ENCODE measurements at places on chromosomes 1 and 21. TPM values are rescaled to one million over a fixed set of nuclear protein-coding genes. Genes with fewer than 3 reads are reported as not detected.

DNA sequence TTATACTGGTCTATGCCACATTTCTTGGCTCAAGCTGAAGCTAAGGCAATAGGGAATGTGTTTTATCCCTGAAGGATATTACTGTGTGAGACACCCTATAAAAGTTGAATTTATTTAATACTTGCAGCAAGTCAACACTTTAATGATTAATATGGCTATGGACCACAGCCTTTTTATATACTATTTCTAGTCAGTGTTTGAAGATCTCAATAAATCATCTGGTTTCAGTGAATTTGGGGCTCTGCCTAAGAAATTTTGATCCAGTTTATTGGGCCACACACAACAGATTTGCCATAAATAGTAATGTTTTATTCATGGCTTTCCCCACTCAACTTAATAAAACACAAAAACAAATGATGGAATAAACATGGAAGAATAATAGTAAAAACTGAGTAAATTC, 698.3 kb downstream of the ADGRL2 start:
- DNase-seq: no peak

DNA sequence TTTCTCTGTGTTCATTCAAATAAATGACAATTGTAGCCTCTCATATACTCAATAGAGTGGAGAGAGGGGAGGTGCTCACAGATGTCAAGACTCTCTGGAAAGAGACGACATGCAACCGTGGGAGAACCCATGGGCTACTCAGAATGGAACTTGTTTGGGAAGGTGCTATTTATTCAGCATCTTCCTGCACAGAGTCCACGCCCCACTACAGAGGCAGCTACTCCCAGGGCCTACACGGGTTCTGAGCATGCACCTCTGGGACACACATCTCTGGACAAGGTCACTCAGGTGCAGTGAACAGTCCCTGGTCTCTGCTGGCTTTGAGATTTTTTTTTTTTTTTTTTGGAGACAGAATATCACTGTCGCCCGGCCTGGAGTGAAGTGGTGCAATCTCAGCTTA, 64.1 kb downstream of the NID1 start:
- DNase-seq: no peak

- DNase-seq: no peak
Observed at GRCh38 chr1:210741564-210741963, 392.4 kb downstream of the KCNH1 start.

DNA sequence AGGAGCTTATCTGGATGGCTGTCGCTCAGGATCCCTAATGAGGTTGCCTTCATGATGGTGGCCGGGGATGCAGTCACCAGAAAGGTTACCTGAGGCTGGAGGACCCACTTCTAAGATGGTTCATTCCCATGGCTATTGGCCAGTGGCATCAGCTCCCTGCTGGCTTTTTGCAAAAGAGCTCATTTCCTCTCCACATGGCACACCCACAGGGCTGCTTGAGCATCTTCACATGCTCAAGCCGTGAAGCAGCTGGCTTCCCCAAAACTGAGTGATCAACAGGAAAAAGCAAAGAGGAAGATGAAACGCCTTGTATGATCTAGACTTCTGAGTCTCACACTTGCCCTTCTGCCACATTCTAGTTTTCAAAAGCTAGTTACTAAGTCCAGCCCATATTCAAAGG, 124.6 kb upstream of the CXADR start:
- DNase-seq: no peak

GRCh38 chr21:26570203-26570602, 2.9 kb downstream of the CYYR1 start:
- no peak for DNase-seq

DOCK7 gene
- 72.2 TPM for total RNA-seq

DNA sequence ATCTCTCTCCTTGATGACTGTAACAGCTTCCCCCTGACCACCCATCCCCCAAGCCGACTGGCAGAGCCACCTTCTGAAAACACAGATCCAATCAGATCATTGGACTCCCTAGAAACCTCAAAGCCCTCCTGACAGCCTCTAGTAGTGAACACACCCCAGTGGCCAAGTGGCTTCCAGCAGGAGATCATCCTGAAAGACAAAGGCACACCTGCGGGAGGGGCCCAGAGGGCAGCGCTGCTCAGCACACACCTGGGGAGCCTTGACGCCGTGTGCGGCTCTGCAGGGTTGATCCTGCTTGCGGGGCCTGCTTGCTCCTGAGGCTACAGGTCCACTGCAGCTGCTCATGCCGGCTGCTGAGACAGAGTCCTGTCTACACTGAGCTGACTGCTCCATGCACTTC, 41.5 kb downstream of the SLC66A1 start:
- no peak for DNase-seq

DNA sequence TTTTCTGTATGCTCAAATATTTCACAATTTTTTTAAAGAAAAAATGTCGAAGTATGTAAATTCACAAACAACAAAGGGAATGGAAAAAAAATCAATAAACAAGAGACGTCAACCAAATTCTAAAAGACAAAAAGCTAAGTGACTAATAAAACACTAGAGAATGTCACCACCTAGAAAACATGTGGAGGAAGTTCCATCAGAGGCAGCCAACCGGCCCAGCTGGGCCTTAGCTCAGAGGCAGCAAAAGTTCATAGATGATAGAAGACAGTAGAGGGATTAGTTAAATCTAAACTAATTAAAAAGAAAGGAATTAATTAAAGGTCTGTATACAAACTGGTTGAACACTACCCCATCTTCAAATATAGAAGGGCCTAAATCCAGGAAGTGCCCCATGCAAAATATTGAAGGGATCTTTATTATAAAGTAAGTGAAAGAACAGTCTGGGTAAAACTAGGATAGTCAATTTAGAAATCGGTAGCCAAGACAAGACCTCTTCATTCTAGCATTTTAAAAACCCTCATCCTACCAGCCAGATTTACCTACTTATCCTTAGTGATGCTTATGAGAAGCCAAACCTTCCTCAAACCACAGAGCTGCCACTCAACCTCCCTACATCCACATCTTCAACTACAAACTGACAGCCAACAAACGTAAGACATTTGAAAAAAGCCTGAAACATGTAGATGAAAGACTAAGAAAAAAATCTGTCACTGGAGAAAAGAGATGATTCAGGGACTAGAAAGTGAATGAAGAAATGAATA, 23.7 kb downstream of the MRPL39 start:
- no peak for DNase-seq

GRCh38 chr1:225750875-225751824, 26.5 kb upstream of the SRP9 start:
- peak; percentile 34 for DNase-seq

- DNase-seq: no peak
Observed at GRCh38 chr21:33373451-33373850, 29.8 kb upstream of the IFNGR2 start.

GRCh38 chr1:115714572-115715141, 53.9 kb downstream of the CASQ2 start:
- no peak for DNase-seq

GRCh38 chr1:108316545-108316944, 72.7 kb upstream of the NBPF4 start:
- peak; percentile 13 for DNase-seq

DNA sequence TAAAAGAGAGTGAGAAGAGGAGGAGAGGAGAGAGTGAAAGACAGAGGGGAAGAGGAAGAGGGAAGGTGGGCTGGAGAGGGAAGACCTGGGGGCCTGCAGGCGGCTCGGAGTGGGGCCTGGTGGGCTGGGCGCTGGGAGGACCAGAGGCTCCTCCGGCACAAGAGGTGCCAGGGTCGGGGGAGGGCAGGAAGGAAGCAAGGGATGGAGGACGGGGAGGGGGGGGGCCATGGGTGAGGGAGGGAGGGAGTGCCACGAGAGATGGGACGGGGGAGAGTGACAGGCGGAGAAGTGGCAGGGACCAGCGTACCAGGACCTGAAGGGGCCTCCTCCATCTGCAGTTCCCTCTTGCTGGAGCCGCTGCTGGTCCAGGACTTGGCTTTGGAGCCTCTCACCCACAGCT, 87.7 kb downstream of the CASZ1 start:
- DNase-seq: no peak

DNA sequence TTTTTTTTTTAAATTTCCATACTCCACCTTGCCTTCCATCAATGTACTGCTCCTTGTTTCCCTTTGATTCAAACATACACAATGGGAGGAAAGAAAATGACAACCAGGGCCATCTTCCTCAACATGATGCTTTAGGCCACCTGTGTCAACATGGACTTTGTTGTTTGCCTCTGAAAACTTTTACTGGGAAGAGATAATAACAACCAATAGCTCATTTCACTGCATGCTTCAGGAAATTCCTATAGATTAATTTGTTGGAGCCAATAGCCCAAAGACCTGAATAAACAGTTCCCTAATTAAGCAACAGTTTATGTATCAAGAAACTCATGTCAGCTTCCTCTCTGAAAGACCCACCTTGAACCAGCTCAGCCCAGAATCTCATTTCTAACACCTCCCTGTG, 3.2 kb downstream of the KRTAP15-1 start:
- no peak for DNase-seq

DNA sequence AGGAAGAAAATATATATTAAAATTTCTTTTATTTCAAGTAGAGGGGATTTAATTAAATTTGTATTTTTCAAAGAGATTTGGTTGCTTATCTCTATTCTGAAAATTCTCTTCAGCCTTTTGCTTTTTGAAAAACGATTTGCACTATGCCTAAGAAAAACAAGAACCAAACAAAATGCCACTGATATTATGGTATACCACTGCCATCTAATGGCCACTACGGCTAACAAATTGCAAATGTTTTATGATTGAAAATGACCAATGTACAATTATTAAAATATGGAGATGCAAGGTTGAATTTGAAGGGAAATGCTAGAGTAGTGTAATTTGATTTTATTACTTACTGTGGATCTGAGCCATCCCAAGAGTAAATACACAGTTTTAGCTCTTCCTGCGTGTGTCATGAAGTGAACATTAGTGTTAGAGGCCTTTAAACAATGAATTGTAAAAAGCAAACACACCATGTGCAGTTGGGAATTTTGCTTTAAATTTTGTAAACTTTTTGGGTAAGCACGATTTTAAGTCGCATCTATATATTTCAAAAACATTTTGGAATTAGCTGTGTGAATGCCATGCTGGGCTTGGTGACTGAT, 137.4 kb upstream of the USP25 start:
- DNase-seq: no peak

GRCh38 chr1:155008015-155008941, 5.7 kb downstream of the ZBTB7B start:
- no peak for DNase-seq

UBR4 gene
- 96.7 TPM for total RNA-seq

GRCh38 chr1:246579818-246580217, 13.6 kb downstream of the CNST start:
- no peak for DNase-seq

MFSD2A gene
- 52.9 TPM for total RNA-seq

CD1E gene
- 0.34 TPM for total RNA-seq

DNA sequence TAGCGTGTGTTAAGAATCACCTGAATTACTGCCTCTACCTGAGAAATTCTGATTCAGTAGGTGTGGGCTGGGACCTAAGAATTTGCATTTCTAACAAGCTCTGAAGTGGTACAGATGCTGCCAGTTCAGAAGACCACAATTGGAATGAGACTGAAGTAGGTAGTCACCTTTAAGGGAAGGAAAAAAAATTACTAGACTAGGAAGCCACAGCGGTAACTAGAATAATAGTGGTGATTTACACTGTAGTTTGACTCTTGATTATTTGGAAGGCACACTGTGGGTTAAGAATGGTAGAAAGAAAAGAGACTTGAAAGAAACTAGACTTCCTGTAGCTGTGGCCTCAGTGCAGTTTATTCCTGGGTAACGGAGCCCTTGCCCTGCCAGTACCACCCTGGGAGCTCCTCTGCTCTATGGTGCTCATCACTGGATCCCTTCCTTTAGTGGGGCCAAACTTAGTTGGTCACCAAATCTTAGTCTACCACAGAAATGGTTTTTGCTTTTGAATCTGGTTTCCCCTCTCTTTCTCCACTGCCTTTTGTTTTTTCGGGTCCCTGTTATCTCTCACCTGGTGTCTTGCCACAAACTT, 43.6 kb downstream of the ARID1A start:
- no peak for DNase-seq

- no peak for DNase-seq
Observed at GRCh38 chr1:208369045-208369444, 124.9 kb upstream of the PLXNA2 start.

TAF5L gene
- 28.7 TPM for total RNA-seq

DENND1B gene
- total RNA-seq: 3.6 TPM

GRCh38 chr1:20184997-20185833, 681 bp upstream of the UBXN10 start:
- no peak for DNase-seq

DNA sequence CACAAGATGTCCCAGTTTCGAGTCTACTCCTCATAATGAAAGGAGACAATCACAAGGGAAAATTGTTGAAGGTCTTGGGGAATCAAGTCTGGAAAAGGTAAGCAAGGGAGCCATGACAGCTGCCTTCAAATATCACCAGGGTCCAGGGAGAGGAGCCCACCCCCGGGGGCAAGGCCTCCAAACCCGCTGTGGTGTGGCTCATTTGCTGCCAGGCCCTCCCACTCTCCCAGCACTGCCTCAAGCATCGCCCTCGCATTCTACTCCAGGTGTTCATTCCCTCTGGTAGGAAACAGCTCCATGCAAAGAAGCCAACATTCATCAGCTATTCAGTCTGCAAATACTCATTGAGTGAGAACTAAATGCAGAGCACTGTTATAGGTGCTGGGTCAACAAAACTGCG, 8.6 kb downstream of the S100A9 start:
- no peak for DNase-seq

DNA sequence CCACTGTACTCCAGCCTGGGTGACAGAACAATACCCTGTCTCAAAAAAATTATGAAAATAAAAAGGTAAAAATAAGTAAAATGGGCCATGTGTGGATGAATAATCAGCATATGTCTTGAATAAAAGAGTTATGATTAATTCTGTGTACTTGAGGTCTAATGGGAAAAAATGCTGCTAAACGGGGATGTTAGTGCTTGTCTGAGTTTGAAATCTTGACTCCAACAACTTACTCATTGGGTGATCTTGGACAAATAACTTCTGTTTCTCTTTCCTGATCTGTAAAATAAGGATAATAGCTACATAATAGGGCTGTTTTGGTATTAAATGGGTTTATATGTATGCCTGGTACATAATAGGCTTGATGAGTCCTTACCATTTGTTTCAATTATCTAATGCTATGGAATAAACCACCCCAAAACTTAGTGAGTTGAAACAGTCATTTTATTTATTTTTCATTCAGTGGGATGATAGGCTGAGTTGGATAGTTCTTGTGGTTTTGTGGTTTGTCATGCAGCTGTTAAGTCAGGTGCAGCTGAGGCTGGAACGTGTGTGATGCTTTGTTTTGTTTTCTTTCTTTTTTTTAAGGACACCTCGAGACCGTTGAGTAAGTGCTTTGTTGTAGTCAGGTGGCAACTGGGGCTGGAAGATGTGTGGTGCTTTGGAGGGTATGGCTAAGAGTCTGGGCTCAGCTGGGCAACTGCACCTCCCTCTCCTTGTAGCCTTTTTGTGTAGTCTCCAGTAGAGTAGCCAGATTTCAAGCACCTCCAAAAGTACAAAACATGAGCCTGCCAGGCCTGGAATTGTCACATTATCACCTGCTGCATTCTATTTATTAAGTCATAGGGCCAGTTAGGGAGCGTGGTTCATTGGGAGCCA, 4.9 kb downstream of the MDM4 start:
- DNase-seq: peak; percentile 72

- no peak for DNase-seq
Observed at GRCh38 chr1:4169991-4170390, 269.9 kb upstream of the C1orf174 start.
